ENCODE measurements at places on chromosomes 12 and 14. TPM values are rescaled to one million over a fixed set of nuclear protein-coding genes. Genes with fewer than 3 reads are reported as not detected.

DNA sequence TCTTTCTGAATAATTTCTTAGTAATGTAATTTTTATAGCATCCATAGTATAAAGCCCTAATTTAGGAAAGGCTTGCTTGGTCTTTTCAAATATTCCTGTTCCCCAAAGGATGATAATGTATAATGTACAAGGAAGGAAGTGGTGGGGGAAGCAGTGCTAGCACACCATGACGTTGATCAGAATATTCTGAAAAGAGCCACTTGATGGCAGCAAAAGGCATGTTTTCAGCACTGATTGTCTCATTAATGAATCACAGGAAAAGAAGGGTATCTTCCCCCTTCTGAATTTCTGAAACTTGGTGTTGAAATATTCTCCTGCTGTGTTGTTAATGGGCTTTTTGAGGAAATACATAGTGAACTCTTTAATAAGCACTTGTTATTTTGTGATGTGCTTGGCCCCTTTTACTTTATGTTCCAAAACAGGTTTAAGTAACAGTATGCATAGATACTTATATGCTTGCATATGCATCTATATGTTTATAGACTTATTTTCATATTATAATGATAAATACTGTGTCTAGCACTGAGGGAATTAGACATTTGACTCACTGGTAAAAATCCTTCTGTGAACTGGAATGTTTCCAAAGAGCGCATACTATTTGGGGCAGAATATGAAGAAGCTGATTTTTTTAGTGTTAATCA is 122.0 kb downstream of the TMEM117 start:
- H3K4me1 ChIP-seq = no peaks in the 10 kb centered on the region
- H3K27me3 ChIP-seq = no peaks in the 10 kb centered on the region
- H3K27ac ChIP-seq = no peak overlapping the region
- H3K4me3 ChIP-seq = no peak overlapping the region

The SIX4 gene
- not detected for polyA plus RNA-seq

The COQ6 gene
- 18.5 TPM for polyA plus RNA-seq

DNA sequence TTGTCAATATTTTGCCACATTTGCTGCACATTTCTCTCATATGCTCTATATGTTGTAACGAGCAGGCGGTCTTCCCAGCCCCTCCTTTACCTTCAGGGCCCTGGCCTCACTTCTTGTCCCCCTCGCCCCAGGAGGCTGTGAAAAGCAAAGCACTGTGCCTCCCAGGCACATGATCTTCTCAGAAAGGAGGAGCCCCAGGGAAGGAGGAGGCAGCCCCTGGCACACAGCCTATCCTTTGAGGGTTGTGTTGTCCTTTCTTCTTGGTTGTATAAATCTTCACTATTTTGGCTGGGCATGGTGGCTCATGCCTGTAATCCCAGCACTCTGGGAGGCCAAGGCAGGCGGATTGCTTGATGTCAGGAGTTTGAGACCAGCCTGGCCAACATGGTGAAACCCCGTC is 77.0 kb downstream of the PPP2R5C start:
- H3K4me3 ChIP-seq = no peak overlapping the region
- no peaks in the 10 kb centered on the region for H3K27me3 ChIP-seq
- peaks cover 24% of the 10 kb centered on the region for H3K36me3 ChIP-seq
- DNase-seq = no peak
- H3K4me1 ChIP-seq = peaks cover 97% of the 10 kb centered on the region

DNA sequence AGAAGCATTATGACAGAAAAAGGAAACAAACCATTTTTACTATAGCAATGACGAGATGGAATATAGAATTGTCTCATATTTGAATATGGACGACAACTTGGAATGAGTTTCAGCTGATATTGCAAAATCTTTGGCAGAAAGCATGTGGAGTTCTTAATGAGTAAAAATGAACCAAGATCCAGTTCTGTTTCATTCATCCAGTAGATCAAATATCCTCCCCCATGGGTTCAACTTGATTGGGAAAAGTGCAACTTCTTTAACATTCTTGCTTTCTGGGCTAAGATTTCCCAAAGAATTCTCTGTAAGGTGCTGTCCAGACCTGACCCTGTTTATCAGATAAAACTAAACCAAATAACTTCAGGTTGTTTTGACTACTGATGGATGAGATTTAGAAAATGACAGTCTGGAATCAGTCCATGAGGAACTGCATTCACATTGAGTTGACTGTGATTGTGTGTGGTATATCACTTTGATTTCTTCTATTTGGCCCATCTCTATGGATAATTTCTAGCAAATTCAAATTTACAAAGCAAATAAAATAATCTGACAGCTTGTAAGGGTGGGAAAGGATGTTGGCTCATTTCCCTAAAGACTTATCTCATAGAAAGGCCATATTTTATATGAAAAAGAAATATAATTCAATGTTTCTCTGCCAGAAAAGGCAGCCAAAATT is 267.4 kb downstream of the ADAMTS20 start:
- no peak overlapping the region for H3K27ac ChIP-seq
- no peaks in the 10 kb centered on the region for H3K36me3 ChIP-seq
- H3K4me3 ChIP-seq = no peak overlapping the region
- H3K4me1 ChIP-seq = no peaks in the 10 kb centered on the region

The OR6C2 gene
- not detected for polyA plus RNA-seq

The POC1B gene
- 38.9 TPM for polyA plus RNA-seq

- H3K36me3 ChIP-seq = peaks cover 5% of the 10 kb centered on the region
- no peaks in the 10 kb centered on the region for H3K4me1 ChIP-seq
- no peaks in the 10 kb centered on the region for H3K27me3 ChIP-seq
- H3K27ac ChIP-seq = no peak overlapping the region
- DNase-seq = no peak
These were observed 37.1 kb upstream of the VSX2 start for GRCh38 chr14:74202113-74202512.

The SLC17A8 gene
- not detected for polyA plus RNA-seq

DNA sequence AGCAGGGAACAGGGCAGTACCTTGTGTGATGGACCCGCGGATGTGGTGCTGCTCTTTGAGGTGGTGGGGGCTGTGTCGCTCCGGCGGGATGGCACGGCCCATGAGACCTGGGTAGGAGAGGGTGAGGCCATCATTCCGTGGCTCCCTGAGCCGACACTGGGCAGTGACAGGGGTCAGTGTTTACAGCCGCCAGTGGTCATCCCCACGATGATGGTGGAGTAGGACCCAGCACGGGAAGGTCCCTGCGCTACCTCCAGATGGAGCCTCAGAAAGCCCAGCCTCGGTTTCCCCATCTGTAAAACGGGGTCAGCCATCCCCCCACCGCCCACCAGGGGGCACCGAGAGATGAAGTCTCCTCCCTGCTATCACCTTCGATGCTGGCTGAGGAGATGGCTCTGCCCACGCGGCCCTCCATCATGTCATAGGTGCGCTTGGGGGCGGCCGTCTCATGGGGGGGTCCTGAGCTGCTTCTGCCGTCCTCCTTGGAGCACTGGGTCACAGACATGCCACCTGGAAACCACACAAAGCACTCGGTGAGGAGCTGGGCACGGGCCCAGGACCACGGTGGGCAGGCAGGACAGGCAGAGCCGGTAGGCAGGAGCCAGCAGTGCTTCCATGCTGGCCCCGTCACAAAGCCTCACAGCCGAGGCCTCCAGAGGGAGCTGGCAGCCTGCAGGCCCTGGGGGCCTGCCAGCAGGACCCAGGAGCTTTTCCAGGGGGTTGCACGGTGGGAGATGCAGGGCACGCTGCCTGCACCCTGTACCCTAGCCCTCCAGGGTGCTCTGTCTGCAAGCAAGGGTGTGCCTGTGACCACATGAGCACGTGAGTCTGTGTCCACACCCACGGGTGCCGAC is 53.1 kb downstream of the RFLNA start:
- no peak overlapping the region for H3K4me3 ChIP-seq
- no peak overlapping the region for H3K27ac ChIP-seq
- H3K4me1 ChIP-seq = no peaks in the 10 kb centered on the region
- peak; percentile 9 for DNase-seq

The SLCO1A2 gene
- not detected for polyA plus RNA-seq

- no peak overlapping the region for H3K27ac ChIP-seq
- H3K4me1 ChIP-seq = no peaks in the 10 kb centered on the region
- no peaks in the 10 kb centered on the region for H3K36me3 ChIP-seq
- DNase-seq = no peak
These were observed 56.4 kb downstream of the TMCC3 start for GRCh38 chr12:94593822-94594442.

The FAM222A gene
- 0.32 TPM for polyA plus RNA-seq

Data from CD8-positive, alpha-beta memory T cell (primary cell).